Hematopoietic multipotent progenitor cell (in vitro differentiated cells): ENCODE measurements at places on chromosomes 7 and 10.

DNA sequence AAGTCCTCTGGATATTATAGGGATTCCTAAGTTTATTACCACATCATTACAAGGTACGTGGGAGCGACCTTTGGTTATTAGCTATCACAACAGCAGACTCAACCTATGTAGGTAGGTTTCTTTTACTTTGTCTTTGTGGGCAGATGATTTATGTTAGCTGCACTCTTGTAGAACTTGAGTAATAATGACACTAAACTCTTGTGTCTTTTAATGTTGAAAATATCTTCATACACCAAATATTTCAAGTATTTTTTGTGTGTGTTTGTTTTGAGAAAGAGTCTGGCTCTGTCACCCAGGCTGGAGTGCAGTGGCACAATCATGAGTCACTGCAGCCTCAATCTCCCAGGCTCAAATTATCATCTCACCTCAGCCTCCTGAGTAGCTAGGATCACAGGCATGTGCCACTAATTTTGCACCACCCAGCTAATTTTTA is 19.2 kb upstream of the SUPV3L1 start:
- no peak for DNase-seq

DNA sequence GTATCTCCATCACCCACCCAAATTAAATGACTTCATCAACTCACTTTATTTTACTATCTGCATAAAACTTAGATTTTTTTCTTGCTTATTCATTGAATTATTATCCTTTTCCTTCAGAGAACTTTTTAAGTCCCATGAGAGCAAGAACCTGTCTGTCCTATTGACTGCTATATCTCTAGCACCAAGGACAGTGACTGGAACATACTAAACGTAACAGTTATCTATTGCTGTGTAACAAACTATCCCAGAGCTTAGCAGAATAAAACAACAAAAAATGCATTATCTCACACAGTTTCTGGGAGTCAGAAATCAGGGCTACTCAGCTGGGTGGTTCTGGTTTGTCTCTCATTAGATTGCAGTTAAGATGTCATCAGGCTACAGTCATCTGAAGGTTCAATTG is 401.7 kb upstream of the AUTS2 start:
- no peak for DNase-seq

GRCh38 chr10:80506836-80507487 is 30.7 kb upstream of the SH2D4B start:
- DNase-seq, result no peak

- DNase-seq, result no peak
Measured at GRCh38 chr7:121005996-121006584, 17.6 kb downstream of the CPED1 start.

DNA sequence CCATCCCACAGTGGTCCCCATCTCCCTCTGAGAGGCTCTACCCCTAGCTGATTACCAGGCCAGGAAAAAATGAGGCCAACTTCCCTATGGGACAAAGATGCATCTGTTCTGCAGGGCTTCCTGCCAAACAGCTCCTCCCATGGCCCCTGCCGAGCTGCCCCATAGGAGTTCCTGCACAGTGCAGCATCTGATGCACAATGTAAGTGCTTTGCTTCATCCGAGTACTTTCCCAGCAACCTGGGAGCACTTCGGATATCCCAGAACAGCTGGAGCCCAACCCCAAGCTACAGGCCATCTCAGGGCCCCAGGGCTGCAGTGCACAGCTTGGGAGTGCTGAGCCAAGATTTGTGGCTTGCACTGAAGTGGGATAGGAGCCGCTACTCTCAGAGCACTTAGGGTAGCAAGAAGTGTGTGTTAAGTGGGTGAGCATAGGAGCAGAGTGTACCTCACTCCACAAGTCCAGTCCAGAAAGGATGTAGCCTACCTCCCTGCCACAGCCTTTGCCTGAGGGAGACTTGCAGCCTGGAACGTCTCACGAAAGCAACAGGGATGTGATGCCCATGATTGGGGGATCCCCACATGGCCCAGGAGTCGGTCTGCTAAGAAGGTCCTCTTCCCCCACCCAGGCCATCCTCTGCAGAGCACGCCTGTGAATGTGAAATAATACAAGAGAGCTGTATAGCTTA is 209.6 kb upstream of the VWC2 start:
- no peak for DNase-seq

GRCh38 chr10:102777711-102778453 is 34.1 kb downstream of the WBP1L start:
- DNase-seq, result no peak

DNA sequence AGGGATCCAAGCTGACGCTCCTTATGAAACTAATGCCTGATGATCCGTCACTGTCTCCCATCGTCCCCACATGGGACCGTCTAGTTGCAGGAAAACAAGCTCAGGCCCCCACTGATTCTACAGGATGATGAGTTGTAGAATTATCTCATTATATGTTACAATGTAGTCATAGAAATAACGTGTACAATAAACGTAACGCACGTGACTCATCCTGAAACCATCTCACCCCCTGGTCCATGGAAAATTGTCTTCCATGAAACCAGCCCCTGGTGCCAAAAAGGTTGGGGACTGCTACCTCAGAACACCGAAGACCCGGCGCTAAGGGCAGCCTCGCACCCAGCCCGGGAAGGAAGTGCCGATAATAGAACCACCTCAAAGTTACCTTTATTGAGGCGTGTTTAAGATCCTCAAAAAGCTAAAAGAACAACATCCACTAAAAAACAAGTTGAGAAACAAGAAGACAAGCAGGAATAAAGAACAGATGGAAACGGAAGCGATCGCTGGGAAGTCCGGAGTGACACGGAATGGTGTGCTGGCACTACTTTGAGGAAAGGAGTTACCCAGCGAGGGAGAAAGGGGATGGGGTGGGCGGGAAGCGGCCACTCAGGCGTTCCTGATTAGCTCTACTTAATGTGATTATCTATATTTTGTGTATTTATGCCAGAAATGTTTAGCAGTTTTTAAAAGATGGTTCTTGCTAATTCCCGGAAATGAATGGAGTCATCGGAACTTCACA is 50.1 kb upstream of the PRKAR1B start:
- DNase-seq, result no peak

- no peak for DNase-seq
Measured at GRCh38 chr7:102152672-102153598, 133.7 kb upstream of the SH2B2 start.

DNA sequence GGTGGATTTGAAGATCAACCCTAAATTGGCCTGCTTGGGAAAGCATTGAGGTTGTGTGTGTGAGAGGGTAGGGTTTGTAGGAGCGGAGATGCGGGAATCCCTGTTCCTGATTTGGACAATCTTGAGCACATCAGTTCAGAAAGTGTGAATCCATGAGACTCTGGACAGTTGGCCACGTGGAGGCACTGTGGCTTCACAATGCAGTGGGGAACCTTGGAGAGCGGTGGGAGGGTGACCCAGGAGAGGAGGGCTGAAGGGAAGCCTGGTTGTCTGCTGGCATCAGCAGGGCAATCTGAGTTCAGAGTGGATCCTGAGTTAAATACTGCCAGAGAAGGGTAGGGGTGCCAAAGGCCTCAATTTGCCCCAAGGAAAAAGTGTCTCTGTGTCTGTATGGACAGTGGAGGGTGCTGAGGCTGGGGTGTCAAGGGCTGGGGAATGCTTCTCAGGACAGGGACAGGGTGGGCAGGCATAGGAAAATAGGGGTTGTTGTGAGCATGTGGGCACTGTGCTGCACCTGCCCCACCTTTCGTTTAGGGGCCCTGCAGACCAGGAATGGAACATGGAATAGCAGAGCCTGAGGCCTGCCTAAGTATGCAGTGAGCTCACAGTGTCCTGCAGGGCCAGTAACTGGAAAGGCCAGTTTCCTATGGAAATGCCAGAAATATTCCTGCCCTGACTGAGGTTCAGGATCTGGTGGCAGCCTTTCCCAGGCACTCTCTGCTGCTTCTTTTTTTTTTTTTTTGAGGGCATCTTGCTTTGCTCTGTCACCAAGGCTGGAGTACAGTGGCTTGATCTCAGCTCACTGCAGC is 162.9 kb upstream of the PRSS58 start:
- no peak for DNase-seq

DNA sequence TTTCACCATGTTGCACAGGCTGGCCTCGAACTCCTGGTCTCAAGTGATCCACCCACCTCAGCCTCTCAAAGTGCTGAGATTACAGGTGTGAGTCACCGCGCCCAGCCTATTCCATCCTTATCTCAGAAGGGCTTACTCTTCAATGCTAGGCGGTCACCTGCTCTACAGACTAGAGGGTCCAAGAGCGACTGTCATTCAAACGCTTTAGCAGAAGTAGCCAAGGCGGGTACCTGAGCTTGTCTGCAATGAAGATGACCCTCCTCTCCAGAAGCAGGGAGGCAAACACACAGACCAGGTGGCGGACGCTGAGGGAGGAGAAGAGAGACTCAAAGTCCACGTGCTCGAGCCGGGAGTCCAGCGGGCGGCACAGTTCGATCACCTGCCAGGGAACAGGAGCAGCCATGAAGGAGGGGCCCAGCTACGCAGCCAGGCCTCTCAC is 65.1 kb upstream of the MKRN1 start:
- no peak for DNase-seq

- no peak for DNase-seq
Measured at GRCh38 chr10:58415757-58416156, 30.5 kb downstream of the TFAM start.

- DNase-seq, result no peak
Measured at GRCh38 chr10:37774351-37774750, 83.1 kb downstream of the ZNF248 start.

DNA sequence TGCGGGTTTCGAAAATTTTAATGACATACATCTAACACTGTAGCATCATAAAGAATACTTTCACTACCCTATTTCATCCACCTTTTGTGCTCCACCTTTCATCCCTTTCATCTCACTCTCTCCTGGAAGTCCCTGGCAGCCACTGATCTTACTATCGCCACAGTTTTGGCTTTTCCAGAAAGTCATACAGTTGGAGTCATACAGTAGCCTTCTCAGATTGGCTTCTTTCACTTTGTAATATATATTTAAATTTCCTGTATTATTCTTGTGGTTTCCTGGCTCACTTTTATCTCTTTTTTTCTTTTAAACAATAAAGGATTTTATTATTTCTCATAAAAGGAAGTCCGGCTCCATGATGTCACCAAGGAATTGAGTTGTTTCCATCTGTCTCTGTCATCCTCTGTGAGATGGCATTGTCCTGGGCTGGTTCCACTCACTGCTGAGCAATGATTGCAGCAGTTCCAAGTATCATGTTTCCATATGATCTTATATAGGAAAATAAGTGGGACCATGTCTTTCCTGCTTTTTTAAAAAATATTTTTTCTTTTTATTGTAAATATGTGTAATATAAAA is 626.3 kb downstream of the POM121L12 start:
- no peak for DNase-seq

DNA sequence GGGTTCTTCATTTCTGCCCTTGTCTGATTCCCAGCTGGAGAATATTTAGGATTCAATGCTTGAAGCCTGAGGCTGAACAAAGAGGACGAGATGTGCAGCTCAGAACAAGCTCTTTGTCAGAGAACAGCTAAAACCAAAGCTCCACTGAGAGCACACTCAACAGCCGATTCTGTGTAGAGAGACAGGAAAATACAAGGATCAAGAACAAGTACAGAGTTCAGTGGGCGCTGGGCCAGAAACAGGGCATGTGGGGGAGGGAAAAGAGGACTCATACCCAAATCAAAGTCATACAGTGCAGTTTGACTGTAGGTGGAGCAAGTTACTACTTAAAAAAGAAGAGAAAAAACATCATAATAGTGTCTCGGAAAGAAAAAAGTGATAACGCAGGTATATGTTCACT is at the start of gene AGMO:
TSS of gene AGMO (minus strand) at position 181 of the 400 bp plus-strand sequence.
- DNase-seq, result no peak

- DNase-seq, result no peak
Measured at GRCh38 chr10:69745698-69746097, 56.0 kb upstream of the COL13A1 start.

- DNase-seq, result no peak
Measured at GRCh38 chr7:39592586-39592985, 26.4 kb downstream of the YAE1 start.

GRCh38 chr10:6124666-6125065 is 35.8 kb downstream of the RBM17 start:
- DNase-seq, result no peak

DNA sequence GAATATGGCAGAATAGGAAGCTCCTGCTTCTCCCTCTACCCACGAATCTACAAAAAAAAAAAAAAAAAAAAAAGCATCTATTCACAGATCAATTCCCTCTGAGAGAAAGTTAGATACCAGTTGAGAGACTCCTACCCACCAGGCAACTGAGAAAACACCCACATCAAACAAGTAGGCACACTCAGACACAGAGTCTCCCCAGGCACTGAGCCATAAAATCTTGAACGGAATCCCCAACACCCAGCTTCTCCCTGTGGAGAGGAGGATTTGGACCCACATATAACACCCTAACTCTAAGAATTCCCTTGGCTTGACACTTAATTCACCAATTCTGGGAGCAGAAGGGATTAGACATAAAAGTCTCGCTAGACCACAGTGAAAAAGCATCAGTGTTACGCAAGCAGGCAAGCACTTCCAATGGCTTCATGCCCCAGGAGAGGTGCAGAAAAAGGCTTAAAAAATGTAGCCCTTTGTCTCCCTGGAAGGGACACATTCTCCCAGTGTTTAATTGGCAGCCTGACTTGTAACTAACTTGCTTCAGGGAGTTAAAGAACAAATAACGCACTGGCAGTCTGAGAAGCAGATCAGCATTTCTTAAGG is 192.2 kb downstream of the ELAPOR2 start:
- DNase-seq, result no peak

DNA sequence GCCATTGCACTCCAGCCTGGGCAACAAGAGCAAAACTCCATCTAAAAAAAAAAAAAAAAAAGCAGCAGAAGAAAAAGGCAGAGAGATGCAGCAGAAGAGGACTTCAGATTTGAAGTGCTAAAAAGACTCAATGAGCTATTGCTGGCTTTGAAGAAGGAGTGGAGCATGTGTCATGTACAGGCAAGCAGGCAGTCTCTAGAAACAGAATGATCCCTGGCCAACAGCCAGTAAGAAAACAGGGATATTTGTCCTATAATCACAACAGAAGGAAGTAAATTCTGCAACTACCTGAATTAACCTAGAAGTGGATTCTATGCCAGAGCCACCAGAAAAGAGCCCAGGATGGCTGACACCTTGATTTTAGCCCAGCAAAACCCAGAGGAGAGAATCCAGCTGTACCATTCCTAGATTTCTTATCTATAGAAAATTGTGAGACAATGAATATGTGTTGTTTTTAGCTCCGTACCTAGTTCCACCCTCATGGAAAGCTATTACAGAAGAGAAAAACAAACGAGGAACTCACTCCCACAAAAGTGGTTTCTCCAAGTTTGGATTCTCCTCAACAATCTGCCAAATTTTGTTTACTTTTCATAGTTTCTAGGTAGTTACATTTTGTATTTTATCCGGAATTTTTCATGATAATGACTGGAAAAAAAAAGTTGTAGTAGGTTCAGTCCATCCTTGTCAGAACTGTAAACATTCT is 198.2 kb upstream of the GNAI1 start:
- no peak for DNase-seq

DNA sequence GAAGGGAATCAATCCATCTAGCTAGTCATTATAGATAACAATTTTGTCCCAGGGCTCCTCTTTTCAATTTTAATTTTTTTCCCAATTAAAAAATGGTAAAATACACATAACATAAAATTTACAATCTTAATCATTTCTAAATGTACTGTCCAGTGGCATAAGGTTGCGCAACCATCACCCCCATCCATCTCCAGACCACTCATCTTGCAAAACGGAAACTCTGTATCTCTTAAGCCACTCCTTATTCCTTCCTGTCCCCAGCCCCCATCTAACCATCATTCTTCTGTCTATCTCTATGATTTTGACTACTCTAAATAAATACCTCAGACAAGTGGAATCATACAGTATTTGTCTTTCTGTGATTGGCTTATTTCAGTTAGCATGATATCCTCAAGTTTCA is 46.1 kb upstream of the RAB18 start:
- DNase-seq, result no peak

- peak; percentile 10 for DNase-seq
Measured at GRCh38 chr10:8052956-8053445, 1.5 kb upstream of the GATA3 start.

GRCh38 chr7:125563964-125564529 is 634.4 kb upstream of the POT1 start:
- DNase-seq, result no peak
